NCI-H446 treated with DMSO at 0.1 percent for 48 hours (cell line): ENCODE measurements at places on chromosomes 7 and 10.

GRCh38 chr7:30465046-30465810 is 13.4 kb downstream of the NOD1 start:
- peak; percentile 23 for DNase-seq

GRCh38 chr10:103915796-103916195 is 2.2 kb downstream of the STN1 start:
- no peak for DNase-seq

DNA sequence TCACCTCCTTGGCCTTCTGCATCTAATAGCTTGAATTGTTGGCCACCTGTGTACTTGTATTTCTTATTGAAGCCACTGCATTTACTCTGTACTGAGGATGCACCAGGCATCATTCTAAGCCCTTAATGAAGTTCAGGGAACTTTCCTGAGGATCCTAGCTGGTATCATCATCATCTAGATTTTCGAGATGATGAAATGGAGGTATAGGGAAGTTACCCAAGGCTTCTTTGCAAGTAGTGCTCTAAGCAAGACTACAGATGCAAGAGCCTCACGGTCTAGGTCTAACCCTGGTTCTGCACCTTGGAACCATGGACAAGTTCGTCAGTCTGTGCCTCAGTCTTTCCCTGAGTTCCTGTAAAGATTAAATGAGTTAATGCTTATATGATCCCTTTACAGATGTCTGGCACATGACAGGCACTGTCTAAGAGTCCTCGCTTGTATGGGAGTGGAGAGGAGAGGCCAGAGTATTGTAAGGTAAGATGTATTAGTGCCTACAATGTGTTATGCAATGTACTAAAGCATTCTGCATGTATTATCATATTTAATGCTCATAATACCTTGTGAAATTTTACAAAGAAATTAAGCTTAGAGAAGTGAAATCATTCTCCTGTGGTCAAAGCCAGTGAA is 145.1 kb downstream of the KCNMA1 start:
- DNase-seq: no peak

GRCh38 chr10:108989976-108990375 is 933.3 kb downstream of the XPNPEP1 start:
- no peak for DNase-seq

DNA sequence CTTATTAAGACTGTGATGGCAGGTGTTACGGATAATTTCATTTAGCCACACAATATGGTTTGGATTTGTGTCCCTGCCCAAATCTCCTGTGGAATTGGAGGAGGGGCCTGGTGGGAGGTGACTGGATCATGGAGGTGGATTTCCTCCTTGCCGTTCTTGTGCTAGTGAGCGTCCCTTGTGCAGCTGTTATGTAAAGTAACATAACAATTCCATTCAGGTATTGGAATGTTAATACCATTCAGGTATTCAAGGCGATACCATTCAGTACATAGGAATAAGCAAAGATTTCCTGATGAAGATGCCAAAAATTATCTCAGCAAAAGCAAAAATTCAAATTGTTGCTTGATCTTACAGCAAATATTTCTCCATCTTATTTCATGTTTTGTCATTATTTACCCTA is 32.5 kb upstream of the PLXDC2 start:
- no peak for DNase-seq

DNA sequence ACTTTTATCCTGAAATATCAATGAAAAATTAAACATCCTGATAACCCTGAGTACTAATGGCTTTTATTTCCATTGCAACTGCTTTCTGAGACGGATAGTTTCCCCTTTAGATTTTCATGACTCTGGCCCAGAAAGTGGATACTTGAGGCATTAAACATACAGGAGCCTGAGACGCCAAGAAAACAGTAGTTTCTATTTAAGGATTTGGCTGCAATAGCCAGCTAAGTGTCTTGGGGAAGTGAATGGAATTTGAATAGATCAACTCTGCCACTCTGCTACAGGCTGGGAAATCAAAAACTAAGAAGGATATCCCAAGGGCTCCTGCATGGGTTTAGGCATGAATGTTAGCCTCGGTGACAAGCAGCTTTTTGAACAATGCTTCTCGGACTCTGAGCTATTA is 24.7 kb upstream of the GPAM start:
- no peak for DNase-seq

- no peak for DNase-seq
Measured at GRCh38 chr7:135578569-135578968, 20.9 kb downstream of the NUP205 start.

DNA sequence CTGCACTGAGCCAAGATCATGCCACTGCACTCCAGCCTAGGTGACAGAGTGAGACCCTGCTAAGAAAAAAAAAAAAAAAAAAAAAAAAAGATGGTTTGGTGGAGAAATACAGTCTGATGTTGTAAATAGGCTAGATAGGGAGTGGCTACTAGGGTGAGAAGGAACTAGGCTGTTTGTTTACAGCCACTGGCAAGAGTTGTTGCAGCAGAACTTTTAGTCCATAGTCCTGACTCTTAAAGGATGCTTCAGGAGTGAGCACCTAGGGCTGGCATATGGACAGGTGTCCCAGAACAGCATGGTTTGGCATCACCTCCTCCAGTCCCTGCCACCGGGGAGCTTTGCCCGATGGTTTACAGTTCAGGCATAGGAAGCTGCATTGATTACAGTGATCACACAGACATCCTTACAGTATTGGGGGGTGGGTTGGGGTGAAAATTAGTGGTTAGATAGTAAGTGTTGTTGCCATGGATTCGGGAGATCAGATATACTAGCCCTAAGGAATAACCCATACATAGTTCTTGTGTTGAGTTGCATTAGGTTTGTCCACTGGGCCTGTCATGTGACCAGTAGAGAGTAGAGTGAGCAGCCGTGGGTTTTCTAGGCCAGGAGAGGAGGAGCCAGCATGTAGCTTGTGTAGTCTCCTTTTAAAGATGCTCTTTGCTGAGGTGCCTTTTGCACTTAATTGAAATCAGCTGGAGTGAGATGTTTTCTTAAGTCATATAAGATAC is 35.9 kb downstream of the ZRANB1 start:
- DNase-seq: no peak

DNA sequence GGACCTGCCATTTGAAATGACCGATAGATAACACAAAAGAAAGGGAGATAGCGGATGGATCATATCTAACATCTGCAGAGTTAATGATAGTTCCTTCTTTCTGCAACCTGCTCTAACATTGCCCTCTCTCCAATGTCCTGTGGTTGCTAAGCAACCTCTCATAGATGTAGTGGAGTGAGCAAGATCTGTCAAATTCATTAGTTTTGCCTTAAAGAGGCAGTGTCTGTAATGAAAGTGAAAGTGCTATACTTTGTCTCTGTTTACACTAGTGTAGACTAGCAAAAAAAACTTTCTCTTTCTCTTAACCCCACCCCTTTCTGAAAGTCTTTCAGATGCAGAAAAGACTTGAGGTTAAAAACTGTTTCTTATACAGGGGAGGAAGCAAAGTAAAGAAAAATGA is 1196.9 kb downstream of the SORCS3 start:
- DNase-seq: no peak

DNA sequence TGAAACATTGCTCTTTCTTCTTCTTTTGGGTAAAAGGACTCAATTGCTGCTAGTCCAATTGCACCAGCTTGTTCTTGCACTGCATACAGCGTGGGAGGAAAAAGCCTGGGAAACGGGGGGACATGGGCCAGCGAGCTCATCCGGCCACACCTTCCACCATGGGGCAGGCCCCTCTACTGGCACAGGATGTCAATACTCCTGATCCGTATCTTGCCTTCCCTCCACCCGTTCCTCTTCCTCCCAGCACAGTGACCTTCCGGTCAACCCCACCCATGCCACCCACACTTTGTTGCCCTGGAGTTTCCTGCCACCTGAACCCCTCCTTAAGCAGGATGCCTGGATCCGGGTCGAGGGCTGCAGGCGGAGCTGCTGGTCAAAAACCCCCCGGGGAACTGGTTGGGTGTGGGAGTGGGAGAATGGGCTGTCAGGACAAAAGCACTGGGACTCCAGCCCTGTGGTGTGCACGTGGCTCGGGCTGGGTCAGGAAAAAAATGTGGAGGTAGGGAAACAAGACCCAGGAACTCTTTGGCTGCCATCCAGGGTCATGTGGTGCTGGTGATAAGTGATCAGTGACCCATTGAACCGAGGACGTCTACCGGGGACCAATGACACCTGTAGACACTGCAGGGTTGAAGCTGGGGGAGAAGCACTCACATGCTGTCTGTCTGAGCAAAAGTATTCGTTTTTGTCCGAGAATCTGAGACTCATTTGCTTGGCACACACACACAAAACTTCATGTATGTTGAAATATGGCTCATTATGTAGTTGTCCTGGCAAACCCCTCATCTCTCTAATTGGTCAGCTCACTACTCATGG is 8.1 kb downstream of the IL2RA start:
- no peak for DNase-seq

DNA sequence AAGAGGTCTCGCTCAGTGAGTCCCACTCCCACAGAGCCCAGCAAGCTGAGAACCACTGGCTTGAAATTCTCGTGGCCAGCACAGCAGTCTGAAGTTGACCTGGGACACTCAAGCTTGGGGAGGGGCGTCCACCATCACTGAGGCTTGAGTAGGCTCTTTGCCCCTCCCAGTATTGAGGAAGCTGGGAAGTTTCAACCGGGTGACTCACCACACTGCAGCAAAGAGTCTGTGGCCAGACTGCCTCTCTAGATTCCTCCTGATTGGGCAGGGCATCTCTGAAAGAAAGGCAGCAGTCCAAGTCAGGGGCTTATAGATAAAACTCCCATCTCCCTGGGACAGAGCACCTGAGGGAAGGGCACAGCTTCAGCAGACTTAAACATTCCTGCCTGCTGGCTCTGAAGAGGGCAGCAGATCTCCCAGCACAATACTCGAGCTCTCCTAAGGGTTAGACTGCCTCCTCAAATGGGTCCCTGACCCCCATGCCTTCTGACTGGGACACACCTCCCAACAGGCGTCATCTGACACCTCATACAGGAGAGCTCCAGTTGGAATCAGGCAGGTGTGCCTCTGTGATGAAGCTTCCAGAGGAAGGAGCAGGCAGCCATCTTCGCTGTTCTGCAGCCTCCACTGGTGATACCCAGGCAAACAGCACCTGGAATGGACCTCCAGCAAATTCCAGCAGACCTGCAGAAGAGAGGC is 970.9 kb upstream of the LRRN3 start:
- DNase-seq: no peak

DNA sequence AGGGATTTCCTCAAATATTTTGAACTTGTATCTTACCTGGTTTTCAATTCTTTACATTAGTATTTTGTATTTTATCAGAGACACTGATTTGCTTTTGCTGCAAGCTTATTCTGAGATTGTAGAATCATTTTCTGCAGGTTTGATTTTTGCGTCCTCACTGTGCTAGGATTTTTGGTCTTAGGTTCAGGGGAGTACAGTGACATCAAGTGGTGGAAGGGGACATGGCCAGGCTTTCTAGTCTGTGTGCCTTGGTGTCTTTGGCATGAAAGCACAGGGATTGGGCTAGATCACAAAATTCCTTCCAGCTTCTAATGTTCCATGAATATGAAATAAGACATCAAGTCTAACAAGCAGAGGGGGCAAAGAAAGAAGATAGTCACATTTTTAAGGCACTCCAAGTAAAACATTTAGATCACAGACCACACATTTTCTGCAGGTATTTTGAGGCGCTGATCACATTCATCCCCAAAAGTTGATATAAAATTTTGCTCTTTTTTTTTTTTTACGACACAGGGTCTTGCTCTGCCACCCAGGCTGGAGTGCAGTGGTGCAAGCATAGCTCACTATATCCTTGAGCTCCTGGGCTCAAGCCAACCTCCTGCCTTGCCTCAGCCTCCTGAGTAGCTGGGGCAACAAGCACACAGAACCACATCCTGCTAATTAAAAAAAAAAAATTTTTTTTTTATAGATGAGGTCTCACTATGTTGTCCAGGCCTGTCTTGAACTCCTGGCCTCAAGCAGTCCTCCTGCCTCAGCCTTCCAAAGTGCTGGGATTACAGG is 124.4 kb downstream of the PON1 start:
- peak; percentile 28 for DNase-seq

GRCh38 chr10:90222372-90222771 is 521.0 kb downstream of the KIF20B start:
- no peak for DNase-seq
